ENCODE measurements at places on chromosomes 7 and 10. TPM values are rescaled to one million over a fixed set of nuclear protein-coding genes. Genes with fewer than 3 reads are reported as not detected.

Gene GPR26
- 0.10 TPM for total RNA-seq

Gene CALCR
- total RNA-seq = 7.0 TPM

Gene SLC26A3
- not detected for total RNA-seq

DNA sequence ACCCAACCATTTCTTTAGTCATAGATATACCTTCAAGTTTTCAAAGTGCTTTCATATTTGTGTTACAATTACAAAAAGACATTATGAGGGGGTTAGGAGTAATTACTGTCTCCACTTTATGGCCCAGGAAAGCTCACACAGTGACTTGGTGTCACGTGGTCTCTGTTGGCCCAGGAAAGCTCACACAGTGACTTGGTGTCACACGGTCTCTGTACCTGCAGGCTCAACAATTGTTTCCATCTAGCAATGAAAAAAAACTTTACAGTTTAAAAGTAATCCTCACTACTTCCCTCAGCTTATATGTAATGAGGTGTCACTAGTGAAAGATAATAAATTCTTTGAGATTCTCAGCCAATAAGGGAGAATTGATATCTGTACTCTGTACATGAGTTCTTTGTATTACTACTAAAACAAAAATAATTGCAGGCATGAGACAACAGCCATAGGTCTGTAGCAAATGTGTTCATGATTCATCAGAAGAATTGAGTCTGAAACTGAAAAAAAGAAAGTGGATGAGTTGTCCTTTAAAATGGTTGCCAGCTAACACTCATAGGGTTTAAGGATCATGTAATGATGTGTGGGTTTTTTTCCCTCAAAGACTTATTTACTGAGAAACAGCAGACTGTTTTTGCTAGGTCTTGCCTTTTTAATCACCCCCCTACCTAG, 10.9 kb downstream of the OGDH start:
- DNase-seq = no peak

- DNase-seq = no peak
These were observed 285.2 kb downstream of the PTPRN2 start for GRCh38 chr7:158302274-158303070.

Gene ADK
- total RNA-seq = 61.4 TPM

DNA sequence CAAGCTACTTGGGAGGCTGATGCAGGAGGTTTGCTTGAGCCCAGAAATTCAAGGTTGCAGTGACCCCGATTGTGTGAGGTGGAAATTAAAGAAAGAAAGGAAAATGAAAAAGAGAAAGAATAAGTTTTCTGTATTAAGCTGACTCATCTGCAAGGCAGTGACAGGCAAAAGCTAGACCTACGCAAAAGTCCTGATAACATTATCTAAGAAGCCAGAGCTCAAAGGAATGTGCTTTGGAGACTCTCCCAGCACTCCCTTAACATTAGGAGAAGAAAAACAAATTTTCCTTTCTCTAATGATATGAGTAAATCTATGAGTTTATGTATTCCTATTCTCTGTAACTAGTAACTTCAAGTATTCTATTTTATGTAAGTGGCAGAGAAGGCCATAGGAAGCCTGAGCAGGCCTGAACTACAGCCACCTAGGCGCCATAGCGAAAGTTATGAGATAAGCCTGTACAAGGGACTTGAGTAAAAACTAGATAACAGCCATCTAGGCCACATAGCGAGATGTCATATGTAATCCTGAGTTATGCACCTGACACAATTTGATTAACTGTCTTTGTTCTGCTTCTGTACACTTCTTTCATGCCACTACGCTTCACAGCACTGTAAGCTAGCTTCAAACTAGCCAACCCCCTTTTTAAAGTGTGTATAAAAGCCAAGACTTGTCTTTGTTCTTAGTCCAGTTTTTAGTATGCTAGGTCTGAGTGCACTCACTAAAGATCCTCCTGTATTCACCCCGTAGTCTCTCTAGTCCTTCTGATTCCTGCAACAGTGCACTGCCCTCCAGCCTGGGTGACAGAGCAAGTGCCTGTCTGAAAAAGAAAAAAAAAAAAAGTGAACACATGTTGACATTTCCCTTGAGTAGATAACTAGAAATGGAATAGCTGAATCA, 9.4 kb upstream of the ZWINT start:
- no peak for DNase-seq

Gene IGFBP3
- 383 TPM for total RNA-seq

Gene CYP3A4
- not detected for total RNA-seq

Gene SLC18A3
- total RNA-seq = 0.31 TPM

Gene FOXI2
- total RNA-seq = not detected

DNA sequence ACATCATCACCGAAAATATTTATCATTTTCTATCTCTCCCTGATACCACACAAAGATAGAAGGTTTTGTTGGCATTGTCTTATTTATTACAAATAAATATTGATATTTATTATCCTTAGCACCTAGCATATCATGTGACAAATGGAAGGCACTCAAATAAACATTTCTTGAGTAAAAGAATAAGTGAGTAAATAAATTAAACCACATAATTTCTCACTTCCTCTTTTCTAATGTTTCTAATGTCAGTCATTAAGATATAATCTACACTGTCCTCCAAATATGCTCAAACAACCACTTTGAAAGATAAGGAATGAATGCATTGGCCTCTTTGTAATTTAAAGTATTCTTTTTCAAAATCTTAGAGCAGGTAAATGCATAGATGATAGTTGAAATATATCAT, 1027.8 kb upstream of the LRRTM3 start:
- DNase-seq = no peak

DNA sequence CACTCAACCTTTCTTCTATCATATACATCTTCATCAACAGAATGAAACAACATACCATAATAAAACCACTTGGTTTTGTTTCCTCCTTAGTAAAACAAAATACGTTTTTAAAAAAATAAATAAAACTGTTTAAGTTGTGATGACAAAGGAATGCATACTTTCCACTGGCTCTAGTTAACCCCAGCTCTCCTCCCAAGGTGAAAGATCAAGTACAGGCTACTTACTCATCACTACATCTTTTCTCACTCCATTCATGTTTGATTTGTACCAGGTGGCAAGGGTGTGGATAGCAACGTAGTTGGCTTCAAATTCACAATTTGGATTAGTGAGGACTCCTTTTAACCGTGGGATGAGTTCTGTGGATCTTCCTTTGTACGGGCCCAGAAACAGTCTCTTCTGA, 14.7 kb downstream of the OGA start:
- DNase-seq = no peak

Gene H2BK1
- total RNA-seq = not detected

Gene ASZ1
- total RNA-seq = not detected

Gene TCF7L2
- total RNA-seq = 17.2 TPM

GRCh38 chr7:100942045-100942774, 7.1 kb upstream of the MUC3A start:
- no peak for DNase-seq

Gene LRGUK
- 1.6 TPM for total RNA-seq

GRCh38 chr10:44714451-44714850, 196.7 kb upstream of the TMEM72 start:
- DNase-seq = no peak

Measured in tongue (tissue), 3 donors.